NCI-H226 (cell line): ENCODE measurements at places on chromosomes 5 and 9.

DNA sequence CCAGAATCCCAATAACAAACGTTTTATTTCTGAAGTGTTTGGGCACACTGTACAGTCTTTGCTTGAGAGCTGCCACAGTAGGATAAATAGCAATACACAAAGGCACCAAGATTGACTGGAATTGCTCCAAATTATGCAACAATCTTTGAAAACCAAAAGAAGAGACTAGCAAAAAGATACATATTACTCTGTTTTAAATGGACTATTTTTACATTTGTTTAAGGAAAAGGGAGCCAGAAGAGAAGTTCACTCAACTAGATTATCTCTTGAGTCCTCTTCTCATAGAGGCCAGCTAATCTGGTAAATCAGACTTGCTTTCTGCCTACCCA lies 385.0 kb upstream of the SLC30A5 start:
- DNase-seq: no peak

- no peak for DNase-seq
Measured at GRCh38 chr5:16740811-16741392, 124.1 kb upstream of the RETREG1 start.

GRCh38 chr5:38535248-38535750 lies 21.1 kb downstream of the LIFR start:
- DNase-seq: no peak

DNA sequence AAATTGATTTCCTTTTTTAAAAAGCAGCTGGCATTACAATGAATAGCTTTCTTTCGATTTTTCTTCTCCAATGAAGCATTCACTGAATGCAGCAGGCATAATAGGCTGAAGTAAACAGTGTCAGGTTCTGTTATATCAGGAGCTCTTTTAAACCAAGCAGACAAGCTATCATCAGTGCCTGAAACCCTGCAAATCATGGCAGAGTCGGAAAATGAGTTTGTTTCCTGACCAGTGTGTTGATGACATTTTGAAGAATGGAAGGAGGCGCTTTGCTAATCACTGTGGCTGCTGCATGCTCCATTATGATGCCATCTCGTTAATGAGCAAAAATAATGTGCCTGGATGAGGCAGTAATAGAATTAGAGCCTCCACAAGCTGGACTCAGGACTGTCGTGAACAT lies 284.5 kb downstream of the ZNF608 start:
- DNase-seq: no peak

DNA sequence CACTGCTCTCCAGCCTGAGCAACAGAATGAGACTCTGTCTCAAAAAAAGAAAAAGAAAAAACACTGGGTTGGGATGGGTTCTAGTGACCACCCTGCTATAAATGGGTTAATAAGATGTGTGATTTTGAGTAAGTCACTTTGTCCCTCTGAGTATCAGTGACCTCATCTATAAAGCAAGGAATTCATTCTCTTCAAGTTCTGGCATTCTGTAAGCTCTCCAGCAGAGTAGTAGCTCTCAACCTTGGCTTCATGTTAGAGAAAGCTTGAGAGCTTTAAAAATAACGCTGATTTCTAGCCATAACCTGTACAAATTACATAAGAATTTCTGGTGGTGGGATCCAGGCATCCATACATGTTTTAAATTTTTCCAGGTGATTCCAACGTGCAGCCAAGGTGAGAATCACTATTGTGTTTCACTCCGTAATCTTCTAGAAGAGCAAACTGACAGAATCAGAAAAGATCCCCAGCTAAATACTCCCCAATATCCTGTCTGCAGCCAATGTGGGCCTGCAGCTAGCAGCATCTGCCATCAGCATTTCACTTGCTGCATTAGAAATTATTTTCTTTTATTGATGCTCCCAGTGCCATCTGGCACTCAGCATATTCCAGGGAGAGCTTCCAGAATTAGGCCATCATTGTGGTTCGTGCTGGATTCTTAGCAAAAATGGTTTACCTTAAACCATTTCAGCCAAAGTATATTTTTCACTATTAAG lies 109.4 kb downstream of the FEM1C start:
- no peak for DNase-seq

DNA sequence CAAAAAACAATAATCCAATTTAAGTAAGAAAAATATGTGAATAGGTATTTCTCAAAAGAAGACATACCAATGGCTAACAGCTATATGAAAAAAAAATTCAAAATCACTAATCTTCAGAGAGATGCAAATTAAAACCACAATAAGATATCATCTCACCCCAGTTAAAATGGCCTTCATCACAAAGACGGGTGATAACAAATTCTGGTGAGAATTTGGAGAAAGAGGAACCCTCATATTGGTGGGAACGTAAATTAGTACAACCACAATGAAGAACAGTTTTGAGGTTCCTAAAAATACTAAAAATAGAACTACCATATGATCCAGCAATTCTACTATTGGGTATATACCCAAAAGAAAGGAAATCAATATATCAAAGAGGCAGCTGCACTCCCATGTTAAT lies 94.3 kb downstream of the TMEM167A start:
- no peak for DNase-seq

DNA sequence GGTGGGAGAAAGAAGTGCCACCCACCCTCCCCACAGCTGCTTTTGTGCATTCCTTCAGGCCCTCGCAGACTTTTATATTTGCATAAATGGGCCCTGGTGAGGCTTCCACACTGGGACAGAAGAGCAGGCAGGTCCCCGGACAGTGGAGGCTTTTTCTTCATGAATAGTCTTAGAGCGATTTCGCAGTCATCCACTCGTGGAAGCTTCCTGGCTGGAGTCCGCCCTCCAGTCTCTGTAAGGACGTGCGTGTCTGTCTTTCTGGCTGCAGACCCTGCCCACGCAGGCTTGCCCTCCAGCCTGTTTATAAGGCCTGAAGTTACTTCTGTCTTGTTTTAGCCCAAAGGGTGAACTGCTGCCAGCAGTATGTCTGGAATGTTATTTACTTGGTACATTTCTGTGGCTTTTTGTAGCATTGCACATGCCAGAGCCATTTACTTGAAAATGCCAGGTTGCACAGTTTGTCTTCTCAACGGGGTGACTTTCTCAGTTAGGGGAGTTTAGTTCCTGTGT lies 195.7 kb downstream of the AOPEP start:
- DNase-seq: peak; percentile 90

GRCh38 chr9:14353222-14354056 lies 39.5 kb upstream of the NFIB start:
- peak; percentile 59 for DNase-seq

GRCh38 chr9:32930486-32930885 lies 70.9 kb downstream of the APTX start:
- DNase-seq: no peak

- DNase-seq: peak; percentile 65
Measured at GRCh38 chr5:169126481-169127021, 174.4 kb downstream of the SLIT3 start.

- no peak for DNase-seq
Measured at GRCh38 chr5:109898269-109899162, 208.8 kb downstream of the MAN2A1 start.

DNA sequence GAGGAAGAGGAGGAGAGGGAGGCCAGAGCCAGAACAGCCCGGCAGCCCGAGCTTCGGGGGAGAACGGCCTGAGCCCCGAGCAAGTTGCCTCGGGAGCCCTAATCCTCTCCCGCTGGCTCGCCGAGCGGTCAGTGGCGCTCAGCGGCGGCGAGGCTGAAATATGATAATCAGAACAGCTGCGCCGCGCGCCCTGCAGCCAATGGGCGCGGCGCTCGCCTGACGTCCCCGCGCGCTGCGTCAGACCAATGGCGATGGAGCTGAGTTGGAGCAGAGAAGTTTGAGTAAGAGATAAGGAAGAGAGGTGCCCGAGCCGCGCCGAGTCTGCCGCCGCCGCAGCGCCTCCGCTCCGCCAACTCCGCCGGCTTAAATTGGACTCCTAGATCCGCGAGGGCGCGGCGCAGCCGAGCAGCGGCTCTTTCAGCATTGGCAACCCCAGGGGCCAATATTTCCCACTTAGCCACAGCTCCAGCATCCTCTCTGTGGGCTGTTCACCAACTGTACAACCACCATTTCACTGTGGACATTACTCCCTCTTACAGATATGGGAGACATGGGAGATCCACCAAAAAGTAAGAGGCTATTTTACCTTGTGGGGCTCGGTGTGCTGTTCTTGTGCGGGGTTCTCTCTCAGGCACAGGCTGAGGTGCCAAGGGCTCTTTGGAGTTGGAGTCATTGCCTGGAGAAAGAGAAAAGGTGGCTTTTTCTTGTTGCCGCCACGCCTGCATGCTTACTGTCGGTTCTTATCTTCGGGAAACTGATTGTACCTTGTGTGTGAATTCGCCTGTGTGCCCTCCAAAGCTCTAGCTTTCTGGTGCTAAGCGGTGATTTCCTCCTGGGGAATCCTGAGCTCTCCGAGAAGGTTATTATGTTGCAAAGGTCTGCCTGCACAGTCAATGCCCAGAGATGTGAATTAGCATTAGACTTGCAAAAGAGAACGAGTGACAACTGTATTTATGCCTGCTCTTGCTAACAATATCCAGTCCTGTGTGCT lies at the start of gene ISL1:
TSS of gene ISL1 (plus strand) at position 318 of the 991 bp plus-strand sequence. CDS start at position 542, 224 bp downstream.
- peak; percentile 92 for DNase-seq

DNA sequence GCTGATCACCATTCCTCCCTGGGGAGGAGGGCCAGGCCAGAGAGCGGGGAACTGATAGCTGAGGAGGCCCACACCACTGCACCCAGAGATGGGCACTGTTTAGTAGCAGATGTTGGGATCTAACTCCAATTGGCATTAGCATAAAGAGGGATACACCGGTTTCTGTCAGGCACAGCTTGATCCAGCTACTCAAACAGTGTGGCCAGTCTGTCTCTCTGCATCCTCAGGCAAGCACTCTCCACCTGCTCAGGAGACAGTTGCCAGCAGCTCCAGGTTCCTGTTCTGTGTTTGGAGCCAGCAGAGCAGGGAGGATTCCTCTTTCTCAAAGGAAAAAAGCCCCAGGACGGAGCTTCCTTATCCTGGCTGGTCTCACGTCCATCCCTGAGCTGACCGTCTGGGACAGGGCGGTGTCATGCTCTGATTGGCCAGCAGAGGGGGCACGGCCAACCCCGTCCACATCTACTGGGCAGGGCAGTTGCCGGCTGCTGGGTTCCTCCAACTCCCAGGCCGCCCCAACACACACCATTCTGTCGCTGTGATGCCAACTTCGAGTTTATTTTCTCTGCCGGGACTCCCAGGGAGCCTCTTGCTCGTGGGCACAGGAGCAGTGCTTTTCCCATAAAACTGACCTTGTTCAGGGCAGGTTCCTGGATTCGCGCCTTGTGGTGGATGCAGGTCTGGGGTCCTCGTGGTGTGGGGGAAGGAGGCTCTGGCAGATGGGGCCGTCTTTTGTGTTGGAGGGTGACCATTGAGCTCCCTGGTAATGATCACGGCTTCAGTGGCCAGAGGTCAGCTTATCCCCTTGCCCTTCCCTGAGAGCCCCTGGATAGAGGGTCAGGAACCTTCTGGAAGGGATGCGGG lies 47.9 kb downstream of the COL5A1 start:
- DNase-seq: peak; percentile 8

GRCh38 chr5:35041261-35041660 lies 6.5 kb downstream of the AGXT2 start:
- peak; percentile 43 for DNase-seq

GRCh38 chr5:14343376-14343775 lies 200.2 kb downstream of the TRIO start:
- DNase-seq: no peak

GRCh38 chr9:111957856-111958631 lies 61.4 kb downstream of the UGCG start:
- peak; percentile 97 for DNase-seq

- peak; percentile 72 for DNase-seq
Measured at GRCh38 chr9:110179734-110180133, 28.2 kb downstream of the C9orf152 start.

DNA sequence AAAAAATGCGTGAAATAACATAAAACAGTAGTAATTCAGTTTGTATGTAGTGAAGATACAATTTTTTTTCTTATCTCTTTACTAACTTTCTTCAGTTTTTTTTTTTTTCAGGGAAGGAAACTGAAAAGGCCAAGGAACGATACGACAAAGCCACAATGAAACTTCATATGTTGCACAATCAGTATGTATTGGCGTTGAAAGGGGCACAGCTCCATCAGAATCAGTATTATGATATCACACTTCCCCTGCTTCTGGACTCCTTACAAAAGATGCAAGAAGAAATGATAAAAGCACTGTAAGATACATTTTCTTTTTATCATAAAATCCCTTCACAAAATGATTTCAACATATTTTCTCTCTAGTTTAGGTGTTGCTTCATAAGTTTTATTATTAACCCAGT lies 120.0 kb downstream of the FER start:
- DNase-seq: no peak

GRCh38 chr5:50963971-50964745 lies 297.7 kb downstream of the PARP8 start:
- DNase-seq: no peak

GRCh38 chr5:121968910-121969607 lies 7.3 kb downstream of the SRFBP1 start:
- DNase-seq: peak; percentile 96

GRCh38 chr9:122071715-122072114 lies 21.4 kb downstream of the TTLL11 start:
- DNase-seq: no peak

DNA sequence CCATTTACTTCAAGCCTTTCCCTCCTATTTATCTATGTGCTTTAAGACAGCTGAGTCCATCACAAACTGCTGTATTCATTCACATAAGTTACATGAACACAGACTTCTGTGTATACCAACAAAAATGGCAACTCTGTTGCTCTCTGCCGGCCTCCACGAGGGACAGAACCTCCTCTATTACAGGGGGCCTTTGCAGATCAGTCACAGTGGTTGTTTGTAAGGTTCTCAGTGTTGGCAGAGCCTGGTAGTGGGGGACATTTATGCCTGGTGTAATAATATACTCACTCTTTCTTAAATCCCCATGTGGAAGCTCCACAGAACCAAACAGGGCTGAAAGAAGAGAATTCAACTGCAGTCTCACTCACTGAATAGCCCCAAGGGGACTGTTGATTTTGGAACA lies 76.5 kb downstream of the SLC1A1 start:
- DNase-seq: no peak

DNA sequence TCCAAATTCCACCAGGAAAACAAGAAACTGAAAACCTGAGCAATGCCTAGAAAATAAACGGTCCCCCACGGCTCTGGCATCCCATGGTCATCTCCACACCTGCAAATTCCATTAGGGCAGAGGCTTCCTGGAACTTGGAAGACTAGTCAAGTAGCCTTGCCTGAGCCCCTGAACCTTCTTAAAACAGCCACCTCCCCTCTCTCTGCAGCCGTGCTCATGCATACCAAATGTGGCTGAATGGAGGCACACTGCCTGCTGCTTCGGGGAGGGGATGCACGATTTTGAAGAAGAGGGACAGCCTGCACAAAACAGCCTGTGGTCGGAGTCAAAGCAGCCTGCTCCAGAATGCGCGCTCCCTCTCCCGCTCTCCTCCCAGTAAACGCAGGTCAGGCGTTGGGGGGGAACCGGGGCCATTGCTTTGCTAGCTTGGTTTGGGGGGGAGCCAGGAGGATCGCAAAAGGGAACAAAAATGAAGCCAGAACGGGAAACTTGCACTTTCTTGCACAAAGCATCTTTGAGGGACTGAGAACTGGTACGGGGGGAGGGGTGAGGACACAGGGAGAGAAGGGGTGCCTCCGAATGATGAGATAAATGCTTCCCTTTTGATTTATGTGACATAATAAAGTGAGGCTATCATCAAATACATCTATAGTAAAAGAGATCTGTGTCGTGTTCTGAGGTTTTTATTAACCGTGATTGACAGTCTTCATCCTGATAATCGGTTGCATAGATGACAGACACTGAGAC lies at the start of gene TRPM3:
TSS of gene TRPM3 (minus strand) at position 347 of the 747 bp plus-strand sequence. CDS start at position 80, 267 bp downstream.
- DNase-seq: no peak

- no peak for DNase-seq
Measured at GRCh38 chr5:138692370-138692769, 60.9 kb upstream of the CTNNA1 start.

GRCh38 chr5:120684749-120685415 lies 220.8 kb downstream of the PRR16 start:
- no peak for DNase-seq
